ENCODE measurements at places on chromosomes 4 and X. TPM values are rescaled to one million over a fixed set of nuclear protein-coding genes. Genes with fewer than 3 reads are reported as not detected.
A peak's percentile ranks its signal among the peaks of the same experiment; 100 is the strongest.

DNA sequence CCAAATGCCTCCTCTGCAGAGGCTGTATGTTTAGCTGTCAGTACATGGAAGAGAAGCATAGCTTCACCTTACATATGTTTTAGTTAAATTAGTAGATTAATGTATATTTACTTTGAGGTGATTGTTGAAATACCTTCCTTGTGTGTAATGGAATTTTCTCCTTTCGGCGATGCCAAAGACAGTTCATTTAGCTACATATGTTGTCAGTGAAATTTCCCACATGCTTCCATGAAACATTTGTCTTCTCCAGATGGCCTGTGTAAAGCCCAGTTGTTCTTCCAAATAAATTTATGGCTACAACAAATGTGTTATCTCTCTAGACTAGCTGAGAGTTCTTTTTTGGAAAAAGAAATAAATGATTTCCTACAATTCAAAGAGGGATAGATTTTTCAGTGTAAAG lies 95.2 kb downstream of the GPAT3 start:
- DNase-seq = no peak

DNA sequence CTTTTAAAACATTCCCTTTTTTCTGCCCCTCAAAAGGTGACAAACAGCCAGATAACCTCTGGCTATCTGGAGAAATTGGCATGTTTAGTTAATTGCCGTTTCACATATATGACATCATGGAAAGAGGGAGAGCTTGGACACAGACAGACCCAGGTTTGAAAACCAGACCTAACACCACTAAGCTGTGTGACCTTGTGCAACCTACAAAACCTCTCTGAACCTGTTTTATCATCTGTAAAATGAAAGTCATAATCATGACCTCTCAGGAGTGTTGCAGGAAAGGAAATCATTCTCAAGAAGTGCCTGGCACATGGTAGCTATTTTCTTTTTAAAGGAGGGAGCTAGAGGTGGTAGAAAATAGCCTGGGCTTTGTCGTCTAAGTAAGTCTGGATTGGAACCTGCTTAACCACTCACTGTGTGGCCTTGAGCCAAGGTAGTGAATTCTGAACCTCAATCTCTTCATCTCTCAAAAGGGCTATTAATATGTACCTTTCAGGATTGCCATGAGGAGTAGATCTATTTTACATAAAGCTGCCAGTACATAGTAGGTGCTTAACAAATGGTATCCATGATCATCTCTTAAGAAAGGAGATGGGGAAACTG lies 363.5 kb downstream of the BCOR start:
- DNase-seq = no peak

DNA sequence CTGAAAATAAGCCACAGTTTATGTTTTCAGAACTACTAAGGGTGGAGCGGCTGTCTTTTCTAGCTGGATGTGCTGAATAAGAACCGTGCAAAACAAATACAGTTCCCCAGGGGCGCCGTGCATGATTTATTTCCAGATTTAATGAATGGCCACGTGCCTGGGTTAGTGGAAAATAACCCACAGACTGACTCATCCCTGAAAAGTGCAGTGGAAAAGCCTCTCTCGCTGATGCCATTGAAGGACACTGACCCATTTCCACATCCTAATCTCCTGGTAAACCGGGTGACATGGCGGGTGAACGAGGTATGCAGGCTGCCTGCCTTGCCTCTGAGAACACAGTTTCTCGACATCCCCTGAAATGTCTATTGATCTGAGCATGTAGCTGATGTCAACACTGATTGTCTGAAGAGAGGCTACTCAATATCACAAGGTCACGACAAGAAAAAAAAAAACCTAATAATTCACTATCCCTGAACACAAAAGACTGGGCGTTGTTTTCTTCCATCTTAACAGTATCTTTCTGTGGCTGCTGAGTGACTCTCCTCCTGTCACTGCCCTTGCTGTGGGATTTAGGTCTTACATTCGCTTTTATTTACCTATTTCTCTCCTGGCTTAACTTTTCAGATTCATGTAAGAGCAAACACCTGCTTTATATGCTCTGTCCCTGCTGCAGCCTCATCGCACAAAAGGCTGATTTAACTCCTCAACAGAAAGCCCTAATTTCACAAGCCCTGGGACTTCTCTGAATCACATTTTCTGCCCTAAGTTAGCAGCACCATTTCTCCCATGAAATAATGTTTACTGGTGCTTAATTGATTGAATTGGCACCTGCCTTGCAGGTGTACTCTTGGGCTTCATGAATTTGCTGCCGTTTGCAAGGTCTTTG lies 76.9 kb upstream of the SCOC start:
- DNase-seq = peak; percentile 37

- DNase-seq = peak; percentile 58
These were observed 717 bp downstream of the PPP3CA start for GRCh38 chr4:101346351-101347266.

HERC6 gene
- 2.3 TPM for total RNA-seq

AFF2 gene
- 2.1 TPM for total RNA-seq

GRCh38 chr4:173651651-173652282 lies 121.7 kb upstream of the HAND2 start:
- no peak for DNase-seq
